ENCODE measurements at places on chromosomes 4 and X.
A peak's percentile ranks its signal among the peaks of the same experiment; 100 is the strongest.

DNA sequence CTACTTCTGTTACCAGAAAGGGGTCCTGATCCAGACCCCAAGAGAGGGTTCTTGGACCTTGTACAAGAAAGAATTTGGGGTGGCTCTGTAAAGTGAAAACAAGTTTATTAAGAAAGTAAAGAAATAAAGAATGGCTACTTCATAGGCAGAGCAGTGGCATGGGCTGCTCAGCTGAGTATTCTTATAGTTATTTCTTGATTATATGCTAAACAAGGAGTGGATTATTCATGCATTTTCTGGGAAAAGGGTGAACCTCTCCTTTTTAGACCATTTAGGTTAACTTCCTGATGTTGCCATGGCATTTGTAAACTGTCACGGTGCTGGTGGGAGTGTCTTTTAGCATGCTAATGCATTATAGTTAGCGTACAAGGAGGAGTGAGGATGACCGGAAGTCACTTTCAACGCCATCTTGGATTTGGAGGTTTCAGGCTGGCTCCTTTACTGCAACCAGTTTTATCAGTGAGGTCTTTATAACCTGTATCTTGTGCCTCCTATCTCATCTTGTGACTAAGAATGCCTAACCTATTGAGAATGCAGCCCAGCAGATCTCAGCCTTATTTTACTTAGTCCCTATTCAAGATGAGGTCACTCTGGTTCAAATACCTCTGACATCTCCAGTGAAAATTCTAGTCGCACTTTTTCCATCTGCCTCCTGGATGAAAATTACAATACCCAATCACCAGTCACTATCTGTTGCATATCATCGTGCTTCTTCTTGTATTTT lies 15.5 kb upstream of the TDO2 start:
- DNase-seq: no peak

DNA sequence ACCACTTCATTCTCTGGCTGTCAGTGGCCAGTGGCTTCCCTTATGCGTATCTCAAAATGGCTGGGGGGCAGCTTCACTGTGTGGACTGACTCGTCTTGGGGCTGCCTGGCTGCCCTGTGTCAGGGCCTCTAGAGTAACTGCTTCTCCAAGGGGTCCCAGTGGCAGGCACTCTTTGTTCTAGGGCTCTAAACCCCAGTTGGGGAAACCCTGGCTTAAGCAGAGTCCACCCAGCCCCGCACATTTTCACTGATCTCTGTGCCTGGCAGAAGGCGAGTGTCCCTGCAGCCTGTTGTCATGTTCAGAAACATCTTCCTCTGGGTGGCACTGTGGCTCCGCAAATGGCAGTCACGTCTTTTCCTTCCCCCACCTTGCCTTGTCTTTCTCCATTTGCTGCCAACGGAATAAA lies 59.7 kb downstream of the NBDY start:
- DNase-seq: peak; percentile 80

DNA sequence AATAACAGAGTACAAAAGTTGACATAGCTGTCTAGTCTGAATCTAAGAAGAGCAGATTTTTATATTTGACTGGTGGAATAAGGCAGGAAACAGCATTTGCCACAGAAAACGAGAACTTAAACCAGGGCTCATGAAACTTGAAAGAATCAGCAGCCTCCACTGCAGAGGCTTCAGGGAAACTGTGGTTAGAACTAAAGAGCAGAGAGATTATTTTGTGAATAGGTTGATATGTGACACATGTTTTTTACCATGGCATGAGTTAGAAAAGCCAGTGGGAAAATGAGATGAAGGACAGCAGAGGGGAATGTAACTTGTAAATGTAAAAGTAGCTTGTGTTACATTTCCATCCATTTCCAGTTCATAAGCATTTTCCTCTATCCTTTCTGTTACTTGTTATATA lies 63.7 kb upstream of the CAMK2D start:
- peak; percentile 56 for DNase-seq

GRCh38 chr4:20421603-20421985 lies 169.9 kb downstream of the SLIT2 start:
- no peak for DNase-seq

DNA sequence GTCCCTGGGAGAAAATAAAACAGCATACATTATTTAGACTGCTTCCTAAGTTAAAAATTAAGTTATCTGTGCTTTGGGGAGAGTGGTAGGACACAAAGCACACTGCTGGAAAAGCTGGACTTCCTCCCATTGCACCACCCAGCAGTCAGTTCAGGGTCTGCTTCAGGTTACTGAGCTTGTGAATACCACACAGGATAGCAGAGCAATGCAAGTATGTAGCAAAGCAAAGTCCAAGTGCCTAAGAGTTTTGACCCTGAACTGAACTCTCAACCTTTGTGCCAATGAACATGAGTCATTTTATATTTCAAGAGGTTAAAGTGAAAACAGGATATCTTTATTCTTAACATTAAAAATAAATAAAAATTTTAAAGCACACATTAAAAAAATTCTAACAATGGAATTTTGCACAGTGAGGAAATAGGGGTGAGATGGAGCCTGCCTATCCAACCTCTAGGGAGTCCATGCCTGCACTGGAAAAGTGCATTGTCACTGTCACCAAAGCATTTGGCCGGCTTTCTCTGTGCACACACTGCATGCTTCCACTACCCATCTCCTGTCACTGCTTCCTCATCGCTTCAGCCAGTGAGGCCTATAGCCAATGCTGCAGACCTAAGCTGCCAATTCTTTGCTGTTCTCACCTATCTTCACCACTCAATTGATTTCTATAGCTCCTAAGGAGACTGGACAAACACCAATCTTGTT lies 50.9 kb downstream of the ABCG2 start:
- peak; percentile 10 for DNase-seq

DNA sequence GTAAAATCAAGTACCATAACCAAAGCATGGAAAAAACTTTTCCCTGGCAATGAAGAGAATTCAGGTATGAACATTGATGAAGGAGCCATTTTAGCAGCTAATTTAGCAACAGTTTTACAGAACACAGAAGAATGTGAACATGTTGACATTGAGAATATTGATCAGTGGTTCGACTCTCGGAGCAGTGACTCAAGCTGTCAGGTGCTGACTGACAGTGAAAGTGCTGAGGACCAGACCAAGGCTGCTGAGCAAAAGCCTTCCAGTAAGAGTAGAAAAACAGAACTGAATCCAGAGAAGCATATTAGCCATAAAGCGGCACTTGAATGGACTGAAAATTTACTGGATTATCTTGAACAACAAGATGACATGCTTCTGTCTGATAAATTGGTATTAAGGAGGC lies 2.8 kb downstream of the TIGD2 start:
- no peak for DNase-seq

GRCh38 chrX:110320381-110320987 lies 2.6 kb upstream of the AMMECR1 start:
- no peak for DNase-seq

DNA sequence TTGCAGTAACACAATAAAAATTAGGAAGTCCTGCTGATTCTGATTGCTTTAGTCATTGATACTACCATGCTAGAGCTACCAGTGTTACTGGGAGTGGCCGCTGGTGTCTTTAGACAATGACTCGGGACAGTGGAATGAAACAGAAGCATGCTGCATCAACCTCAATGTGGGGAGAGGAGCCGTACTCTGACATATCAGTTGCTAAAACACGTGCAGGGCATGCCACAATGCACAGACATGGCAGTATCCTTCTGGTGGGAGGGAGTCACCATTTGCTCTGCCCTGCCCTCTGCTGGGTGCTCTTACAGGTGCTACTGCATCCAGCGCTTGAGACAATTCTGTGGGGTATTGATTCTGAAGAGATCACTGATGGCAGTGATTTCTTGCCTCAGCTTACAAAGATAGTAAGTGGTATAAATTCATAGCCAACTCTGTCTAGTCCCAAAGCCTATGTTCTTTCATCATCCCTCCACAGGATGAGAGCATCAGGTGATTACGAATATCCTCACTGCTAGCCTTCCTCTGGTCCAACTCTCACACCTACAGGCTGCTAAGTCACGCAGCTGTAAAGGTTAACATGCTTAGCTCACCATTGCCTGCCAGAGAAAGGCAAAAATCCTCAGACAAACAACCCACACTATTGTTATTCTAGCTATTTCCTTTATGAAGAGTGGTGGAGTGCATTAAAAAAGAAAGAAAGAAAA lies 43.7 kb downstream of the NSG1 start:
- peak; percentile 49 for DNase-seq

GRCh38 chrX:71253253-71254091 lies 468 bp downstream of the ZMYM3 start:
- DNase-seq: peak; percentile 59

DNA sequence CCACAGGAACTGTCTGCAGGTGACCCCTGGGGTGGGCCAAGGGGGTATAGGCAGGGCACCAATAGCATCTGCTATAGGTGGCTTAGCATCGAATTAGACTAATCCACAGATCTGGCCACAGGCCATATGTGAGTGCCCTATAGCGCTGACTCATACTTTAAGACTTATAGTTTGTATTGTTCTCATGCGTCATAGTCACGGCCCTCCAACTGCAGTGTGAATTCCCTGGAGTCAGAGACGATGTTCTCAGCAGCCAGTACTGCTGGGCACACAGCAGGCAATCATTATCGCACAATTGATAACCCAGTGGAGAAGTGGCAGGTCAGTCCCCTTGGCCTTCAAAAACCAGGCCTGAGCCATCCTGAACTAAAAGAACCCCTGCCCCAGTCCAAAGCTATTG lies 58.1 kb downstream of the ADGRG2 start:
- no peak for DNase-seq

GRCh38 chrX:13891377-13892140 lies 74.7 kb upstream of the GPM6B start:
- no peak for DNase-seq
